ENCODE measurements at places on chromosomes 11 and 22.

DNA sequence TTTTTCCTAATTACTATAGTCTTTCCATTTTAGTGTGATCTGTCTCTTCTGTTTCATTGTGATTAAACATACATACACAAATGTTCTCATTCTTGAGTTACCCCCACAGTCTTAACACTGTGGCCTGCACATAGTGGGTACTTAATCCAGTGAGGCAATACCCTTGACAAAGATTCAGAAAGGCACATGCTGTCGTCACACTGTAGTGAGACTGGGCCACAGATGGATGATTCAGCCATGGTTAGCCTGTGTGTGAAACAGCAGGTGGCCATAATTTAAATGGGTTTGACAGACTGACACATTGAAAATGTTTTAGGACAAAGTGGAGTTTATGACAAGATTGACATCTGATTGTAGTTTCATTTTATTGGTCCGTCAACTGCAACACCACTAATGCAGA is 313.1 kb downstream of the C11orf87 start:
- no peak for DNase-seq

DNA sequence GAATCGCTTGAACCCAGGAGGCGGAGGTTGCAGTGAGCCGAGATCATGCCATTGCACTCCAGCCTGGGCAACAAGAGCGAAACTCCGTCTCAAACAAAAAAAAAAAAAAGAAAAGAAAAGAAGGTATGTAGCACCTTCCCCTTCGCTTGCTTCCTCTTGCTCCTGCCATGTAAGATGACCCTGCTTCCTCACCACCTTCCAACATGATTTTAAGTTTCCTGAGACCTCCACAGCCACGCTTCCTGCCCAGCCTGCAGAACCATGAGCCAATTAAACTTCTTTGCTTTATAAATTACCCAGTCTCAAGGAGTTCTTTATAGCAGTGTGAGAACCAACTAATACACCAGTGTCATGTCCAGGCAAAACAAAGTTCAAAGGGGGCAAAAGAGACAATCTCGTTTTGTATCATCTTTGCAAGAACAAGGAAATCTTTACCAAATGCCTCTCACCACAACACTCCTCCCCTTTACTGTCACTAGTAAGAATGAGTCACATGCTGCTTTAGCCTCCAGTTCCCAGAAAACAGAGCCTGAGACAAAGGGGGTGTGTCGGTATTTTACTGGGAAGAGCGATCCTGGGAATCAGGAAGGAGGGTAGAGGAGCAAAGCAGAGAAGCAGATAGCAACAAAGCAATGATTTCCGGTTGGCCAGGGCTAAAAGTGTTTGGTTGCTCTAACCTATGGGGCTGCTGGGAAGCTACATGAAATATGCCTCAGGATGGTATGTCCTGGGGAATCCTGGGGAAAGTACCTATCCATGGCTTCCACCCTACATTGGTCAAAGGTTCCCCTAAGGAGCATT is 10.5 kb upstream of the MCHR1 start:
- DNase-seq = peak; percentile 67

- no peak for DNase-seq
Observed at GRCh38 chr11:118380571-118380970, 20.8 kb upstream of the ATP5MG start.

DNA sequence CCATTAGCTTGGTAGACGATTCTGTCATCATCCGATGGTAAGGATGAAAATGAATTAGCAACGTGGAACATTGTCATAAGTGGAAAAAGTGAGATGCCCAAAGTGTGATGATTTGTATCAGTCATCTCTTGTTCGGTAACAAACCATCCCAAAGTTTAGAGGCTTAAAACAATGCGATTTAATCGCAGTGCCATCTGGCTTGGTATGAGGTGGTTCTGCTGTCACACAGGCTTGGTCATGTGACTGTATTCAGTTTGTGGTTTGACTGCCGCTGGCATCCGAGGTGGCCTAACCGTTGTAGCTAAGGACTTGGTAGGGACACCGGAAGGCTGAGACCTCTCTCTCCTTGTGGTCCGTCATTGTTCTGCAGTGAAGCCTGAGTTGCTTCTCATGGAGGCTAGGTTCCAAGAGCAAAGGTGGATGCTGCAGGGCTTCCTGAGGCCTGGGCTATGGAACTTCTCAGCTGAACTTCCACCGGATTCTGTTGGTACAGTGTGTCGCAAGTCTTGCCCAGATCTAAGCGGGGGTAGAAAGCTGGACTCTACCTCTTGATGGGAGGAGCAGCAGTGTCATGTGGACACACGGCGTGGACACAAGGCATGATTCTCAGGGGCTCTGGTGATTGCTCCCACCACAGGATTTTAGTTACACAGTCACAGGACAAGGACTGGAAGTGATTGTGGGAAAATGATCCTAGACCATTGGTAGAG is 36.3 kb downstream of the BCR start:
- DNase-seq = no peak

- no peak for DNase-seq
Observed at GRCh38 chr11:1361882-1362281, 27.9 kb upstream of the BRSK2 start.

- no peak for DNase-seq
Observed at GRCh38 chr22:38260761-38261681, 11.8 kb downstream of the TMEM184B start.

GRCh38 chr22:50656122-50657070 is 16.2 kb upstream of the SHANK3 start:
- peak; percentile 24 for DNase-seq

GRCh38 chr11:35227576-35228327 is 88.8 kb downstream of the CD44 start:
- no peak for DNase-seq

GRCh38 chr22:22824340-22825212 is 63.0 kb upstream of the IGLL5 start:
- no peak for DNase-seq
